Activated naive CD4-positive, alpha-beta T cell treated with anti-CD3 and anti-CD28 coated beads for 36 hours (primary cell): ENCODE measurements at places on chromosomes 1 and 21. TPM values are rescaled to one million over a fixed set of nuclear protein-coding genes. Genes with fewer than 3 reads are reported as not detected.

DNA sequence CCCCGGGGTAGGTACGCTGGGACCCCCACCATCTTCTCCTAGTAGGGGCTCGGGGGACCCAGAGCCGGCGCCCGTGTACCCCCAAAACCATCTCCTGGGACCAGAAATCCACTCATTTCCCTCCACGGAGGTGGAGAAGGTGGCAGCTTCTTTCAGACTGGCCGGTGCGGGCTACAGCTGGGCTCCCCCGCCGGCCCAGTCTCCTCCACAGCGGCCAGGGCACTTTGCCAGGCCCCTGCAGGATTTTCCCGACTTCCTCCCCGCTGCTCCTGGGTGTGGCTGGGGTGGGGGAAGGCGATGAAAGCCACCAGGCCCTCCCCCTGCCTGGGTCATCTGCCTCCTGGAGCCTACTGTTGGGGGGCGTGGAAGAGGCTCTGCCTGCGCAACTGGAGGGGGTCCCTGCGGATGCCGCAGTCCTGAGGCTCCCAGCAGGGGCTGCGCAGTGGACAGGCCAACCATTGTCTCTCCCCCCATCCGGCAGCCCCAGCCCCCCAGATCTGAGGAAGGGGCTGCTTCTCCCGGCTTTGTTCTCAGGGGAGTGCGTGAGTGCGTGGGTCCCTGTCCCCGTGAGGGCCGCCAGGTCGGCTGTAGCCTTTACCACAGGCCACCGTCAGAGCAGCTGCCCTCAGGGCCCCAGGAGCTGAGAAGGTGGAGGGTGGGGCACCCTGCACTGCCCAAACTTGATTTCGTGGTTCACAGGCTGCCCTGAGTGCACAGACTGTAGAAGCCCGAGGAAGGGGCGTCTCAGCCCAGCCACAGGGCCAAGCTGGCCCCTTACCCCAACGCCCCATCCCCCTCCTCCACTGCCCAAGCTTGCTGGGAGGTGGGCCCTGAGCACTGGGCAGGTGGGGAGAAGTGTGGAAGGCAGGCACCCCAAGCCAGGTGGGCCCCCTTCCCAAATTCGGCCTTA lies 1.3 kb downstream of the AGRN start:
- no peak overlapping the region for H3K27ac ChIP-seq
- H3K27me3 ChIP-seq: peaks cover 4% of the 10 kb centered on the region
- DNase-seq: no peak

The CLCA1 gene
- total RNA-seq: not detected

- H3K27me3 ChIP-seq: no peaks in the 10 kb centered on the region
- H3K4me1 ChIP-seq: no peaks in the 10 kb centered on the region
- H3K27ac ChIP-seq: no peak overlapping the region
- peaks cover 42% of the 10 kb centered on the region for H3K36me3 ChIP-seq
- DNase-seq: no peak
- no peak overlapping the region for H3K4me3 ChIP-seq
These were observed 146.5 kb downstream of the PATJ start for GRCh38 chr1:61888808-61889207.

- H3K27ac ChIP-seq: peak overlapping the region; percentile 83
- peak; percentile 73 for DNase-seq
- peaks cover 11% of the 10 kb centered on the region for H3K36me3 ChIP-seq
- no peaks in the 10 kb centered on the region for H3K27me3 ChIP-seq
- peak overlapping the region; percentile 63 for H3K4me3 ChIP-seq
These were observed 7.4 kb downstream of the SEMA4A start for GRCh38 chr1:156160743-156161171.

The ICOSLG gene
- 1.9 TPM for total RNA-seq

The PAX7 gene
- total RNA-seq: not detected

DNA sequence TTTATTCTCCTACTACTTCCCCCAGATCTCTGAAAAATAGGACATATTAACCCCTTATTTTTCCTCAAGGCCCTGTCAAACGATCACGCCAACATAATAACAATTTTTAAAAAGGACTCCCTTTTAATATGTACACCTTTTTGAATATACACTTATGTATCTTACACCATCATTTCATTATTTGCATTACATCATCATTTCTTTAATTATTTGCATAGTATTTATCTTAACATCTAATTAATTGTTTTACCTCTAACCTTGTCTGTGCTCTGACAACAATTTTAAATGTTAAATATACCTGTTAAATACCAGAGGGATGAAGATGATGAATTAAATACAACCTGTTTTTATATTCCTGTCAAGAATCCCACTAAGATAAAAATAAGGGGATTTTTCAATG lies 432.2 kb downstream of the PTPRC start:
- H3K27me3 ChIP-seq: no peaks in the 10 kb centered on the region
- no peak overlapping the region for H3K4me3 ChIP-seq
- H3K27ac ChIP-seq: no peak overlapping the region
- no peaks in the 10 kb centered on the region for H3K36me3 ChIP-seq
- H3K4me1 ChIP-seq: peaks cover 10% of the 10 kb centered on the region
- no peak for DNase-seq

DNA sequence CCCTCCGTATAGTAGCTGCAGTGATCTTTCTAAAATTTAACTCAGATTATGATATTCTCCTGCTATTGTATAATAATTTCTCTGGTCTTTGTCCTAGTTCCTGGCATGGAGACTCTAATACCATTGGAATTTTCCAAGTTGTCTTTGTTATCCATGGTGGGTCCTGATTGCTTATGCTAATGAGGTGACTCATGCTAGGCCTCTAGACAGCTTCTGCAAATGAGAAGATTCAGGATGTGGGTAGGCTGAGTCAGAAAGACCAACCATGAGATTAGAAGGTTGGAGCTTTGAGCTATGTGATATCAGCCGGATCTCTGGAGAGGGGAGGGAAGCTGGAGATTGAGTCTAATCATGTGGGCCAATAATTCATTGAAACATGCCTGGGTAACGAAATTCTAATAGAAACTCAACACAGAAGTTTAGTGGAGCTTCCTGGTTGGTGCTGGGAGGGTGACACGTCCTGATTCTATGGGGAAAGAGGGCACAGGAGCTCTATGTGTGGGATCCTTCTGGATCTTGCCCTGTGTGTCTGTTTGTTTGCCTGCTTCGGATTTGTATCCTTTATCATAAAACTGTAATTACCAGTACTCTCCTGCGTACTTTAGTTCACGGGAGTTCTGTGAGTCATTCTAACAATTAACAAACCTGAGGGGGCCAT lies 73.2 kb upstream of the CNIH3 start:
- H3K27me3 ChIP-seq: no peaks in the 10 kb centered on the region
- peak; percentile 50 for DNase-seq
- H3K4me3 ChIP-seq: no peak overlapping the region

DNA sequence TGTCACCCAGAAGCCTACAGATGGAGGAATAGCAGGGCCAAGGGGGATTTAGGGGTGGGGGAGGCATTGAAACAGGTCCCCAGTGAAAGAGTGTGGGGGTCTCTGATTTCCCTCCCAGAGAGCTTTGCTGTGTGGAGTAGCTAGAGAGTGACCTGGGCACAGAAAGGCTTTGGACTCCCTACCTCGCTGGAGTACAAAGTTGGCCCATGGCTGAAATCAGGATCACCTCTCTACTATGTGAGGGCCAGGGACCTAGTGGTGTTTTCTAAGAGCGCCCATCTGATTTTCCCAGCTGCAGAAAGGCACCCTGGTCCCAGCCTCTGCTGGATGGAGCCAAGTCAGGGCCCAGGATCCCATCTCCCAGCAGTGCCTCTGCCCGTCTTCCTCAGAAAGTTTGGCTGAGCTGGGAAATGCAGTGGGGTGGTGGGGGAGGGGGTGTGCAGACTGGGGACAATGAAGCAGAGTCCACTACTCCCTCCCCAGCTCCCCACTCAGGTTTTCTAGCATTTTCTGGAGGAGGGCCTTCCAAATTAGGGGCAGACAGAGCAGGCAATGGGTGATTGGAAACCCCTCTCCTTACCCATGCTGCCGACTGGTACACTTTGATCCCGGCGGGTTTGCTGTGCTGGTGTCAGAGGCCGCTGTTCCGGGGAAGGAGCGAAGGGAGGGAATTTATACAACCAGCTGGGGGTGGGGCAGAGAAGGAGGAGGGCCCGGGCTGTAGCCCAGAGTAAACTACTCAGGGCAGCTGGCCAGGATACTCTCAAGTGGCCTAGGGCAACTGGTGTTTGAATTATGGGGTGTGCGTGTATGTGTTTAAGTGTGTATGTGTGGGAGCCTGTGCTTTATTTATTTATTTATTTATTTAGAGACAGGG lies at the start of gene SELENBP1:
Gene SELENBP1 (minus strand): TSS at position 648 of the 877 bp plus-strand sequence. CDS start 64 bp downstream, at position 584.
- no peaks in the 10 kb centered on the region for H3K4me1 ChIP-seq
- H3K27me3 ChIP-seq: no peaks in the 10 kb centered on the region
- no peaks in the 10 kb centered on the region for H3K36me3 ChIP-seq
- DNase-seq: no peak
- H3K4me3 ChIP-seq: no peak within 1 kb of the TSS

DNA sequence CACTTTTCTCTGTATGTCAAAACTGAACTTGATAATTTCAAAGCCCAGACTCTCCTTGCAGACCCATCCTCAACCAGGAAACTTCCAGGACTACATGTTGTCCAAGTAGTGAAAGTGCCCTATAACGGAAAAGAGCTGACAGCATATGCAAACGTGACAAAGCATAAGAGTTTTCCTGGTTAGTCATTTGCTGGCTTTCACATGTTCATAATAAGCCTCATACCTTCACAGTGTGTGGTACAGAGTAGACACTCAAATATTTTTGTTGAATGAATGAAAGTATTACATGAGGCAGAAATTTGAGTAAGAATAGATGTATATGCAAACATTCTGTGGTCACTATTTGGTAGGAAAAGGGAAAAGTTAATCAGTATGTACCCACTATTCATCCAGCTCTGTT lies 473.3 kb downstream of the MRPL39 start:
- DNase-seq: no peak
- H3K4me1 ChIP-seq: no peaks in the 10 kb centered on the region

- H3K36me3 ChIP-seq: peaks cover 7% of the 10 kb centered on the region
- peak; percentile 51 for DNase-seq
- H3K27ac ChIP-seq: peak overlapping the region; percentile 91
- H3K27me3 ChIP-seq: no peaks in the 10 kb centered on the region
These were observed 9.6 kb downstream of the VPS26C start for GRCh38 chr21:37257511-37257966.

DNA sequence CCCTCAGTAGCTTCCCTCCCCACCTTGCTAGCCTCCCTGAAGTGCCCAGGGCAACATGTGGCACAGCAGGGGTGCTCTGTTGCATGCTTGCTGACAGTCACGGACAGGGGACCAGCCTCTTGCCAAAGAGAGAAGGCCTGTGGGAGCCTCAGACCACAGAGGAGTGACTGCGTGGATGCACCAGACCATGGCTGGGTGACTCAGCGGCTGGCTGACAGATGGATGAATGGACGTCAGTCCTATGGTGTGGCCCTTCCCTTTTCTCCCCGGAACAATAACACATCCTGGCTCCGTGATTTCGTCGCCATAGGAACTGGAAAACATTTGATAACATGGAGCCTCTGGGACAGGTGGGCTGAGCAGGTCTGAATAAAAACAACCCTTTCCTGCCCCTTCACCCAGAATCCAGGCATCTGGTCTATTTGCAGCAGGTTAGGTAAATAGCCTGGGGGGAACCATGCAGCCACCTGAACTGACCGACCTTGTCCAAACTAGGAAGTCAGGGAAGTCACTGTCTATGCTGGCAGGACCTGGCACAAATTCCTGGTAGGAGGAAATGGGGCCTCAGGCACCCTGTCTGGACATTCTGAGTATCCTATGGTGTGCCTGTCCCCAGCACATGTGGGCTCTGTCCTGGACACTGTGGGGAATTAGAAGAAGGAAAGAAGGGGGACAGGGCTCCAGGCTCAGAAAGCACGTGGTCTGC lies 53.3 kb downstream of the NENF start:
- H3K4me3 ChIP-seq: no peak overlapping the region
- H3K4me1 ChIP-seq: peaks cover under 1% of the 10 kb centered on the region
- no peaks in the 10 kb centered on the region for H3K27me3 ChIP-seq
- no peaks in the 10 kb centered on the region for H3K36me3 ChIP-seq
- DNase-seq: no peak
- H3K27ac ChIP-seq: no peak overlapping the region

The KISS1 gene
- not detected for total RNA-seq
